Fibroblast of skin of right biceps (primary cell): ENCODE measurements at places on chromosomes 5 and 9.
A peak's percentile ranks its signal among the peaks of the same experiment; 100 is the strongest.

DNA sequence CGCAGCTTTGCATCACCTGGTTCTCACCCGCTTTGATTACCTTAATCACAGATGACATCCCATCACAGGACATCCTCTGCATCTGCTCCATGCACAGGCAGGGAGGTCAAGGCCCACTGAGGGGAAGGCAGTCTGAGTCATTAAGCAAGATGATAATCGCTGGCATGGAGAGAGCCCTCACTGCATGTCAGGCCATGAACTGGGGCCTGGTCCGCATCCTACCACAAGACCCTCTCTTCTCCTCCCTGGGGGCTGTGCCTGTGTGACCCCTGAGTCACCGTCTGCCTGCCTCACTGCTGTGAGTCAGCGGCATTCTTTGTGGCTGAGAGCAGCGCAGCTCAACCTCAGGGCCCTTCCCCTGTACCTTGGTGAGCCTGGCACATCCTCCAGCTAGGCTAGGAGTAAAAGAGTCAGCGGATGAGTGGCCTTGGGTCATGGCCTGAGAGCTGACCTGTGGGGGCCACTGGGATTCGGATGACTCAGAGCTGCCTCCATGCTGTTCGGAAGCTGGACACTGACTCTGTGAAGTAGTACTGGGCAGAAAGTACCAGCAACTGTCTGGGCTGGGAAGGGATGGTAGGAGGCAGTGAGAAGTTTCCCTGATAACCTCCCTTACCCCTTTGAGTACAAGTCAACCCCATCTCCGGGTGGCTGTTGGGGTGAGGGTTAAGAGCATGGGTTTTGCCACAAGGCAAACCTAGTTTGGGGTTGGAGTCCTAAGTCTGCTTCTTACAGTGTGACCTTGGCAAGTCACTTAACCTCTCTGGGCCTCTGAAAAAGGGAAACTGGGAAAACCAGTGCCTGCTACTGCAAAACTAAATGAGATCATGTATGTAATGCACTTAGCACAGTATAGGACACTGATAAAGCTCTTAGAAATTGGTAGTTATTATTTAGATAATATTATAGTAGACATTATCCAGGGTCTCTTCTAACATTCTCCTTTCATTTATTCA lies 14.6 kb upstream of the ARSI start:
- peak; percentile 96 for DNase-seq

DNA sequence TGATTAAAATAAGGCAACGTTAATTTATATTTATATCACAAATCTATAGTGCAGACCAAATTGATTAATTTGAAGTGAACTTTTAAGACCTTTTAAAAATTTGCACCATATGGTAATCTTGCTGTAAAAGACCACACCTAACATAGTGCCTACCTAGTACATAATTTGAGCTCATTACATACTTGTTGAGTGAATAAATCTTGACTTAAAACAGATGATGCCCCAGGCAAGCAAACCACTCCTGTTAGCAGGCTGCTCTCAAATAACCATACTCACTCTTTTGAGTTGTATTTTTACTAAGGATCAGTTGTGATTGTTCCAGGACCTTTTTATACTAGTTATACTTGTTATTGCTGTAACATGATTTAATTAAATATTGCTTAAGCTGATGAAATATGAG lies 27.2 kb downstream of the CMYA5 start:
- no peak for DNase-seq

DNA sequence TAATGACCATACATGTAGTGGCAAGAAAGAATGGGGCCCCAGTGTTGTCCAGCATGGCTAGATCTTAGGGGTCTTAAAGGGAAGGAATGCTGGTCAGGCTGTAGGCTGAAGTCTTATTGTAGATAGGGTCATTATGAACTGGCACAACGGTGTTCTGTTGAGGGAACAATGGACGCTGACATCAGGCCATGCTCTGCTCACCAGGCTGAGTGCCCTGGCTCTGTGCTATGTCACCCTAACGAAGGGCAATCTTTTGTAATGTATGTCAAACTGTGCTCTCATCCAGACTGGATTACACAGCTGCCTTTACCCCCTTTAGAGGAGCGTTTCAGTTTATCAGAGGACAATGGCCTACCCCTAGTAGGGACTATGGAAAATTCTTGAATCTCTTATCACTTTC lies 14.6 kb upstream of the ZNF608 start:
- no peak for DNase-seq

- DNase-seq: no peak
Measured at GRCh38 chr5:176176231-176176630, 62.0 kb upstream of the SIMC1 start.

GRCh38 chr5:141787376-141787775 lies 90.8 kb downstream of the PCDH1 start:
- no peak for DNase-seq

GRCh38 chr9:120905315-120906164 lies 21.1 kb downstream of the TRAF1 start:
- DNase-seq: no peak

GRCh38 chr5:179119415-179120170 lies 59.4 kb downstream of the ZNF354C start:
- DNase-seq: no peak

GRCh38 chr9:105401651-105402050 lies 46.2 kb upstream of the FSD1L start:
- DNase-seq: peak; percentile 30

DNA sequence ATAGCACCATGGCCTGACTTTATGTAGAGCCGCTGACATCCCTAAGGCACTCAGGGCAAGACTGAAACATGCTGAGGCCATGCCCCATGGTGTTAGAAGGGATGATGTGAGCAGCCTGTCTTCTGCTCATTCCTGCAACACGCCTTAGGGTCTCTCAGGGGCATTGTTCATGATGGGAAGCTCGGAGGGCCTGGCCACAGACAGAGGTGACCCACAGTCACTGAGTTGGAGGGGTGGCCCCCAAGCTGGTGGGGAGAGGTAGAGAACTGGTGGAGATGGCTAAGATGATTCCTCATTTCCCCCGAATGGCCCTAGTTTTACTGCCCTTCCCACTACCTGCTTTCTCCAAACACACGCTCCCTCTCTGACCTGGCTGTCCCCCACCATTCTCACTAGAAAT lies 135.2 kb downstream of the BARX1 start:
- DNase-seq: no peak

- DNase-seq: no peak
Measured at GRCh38 chr9:4939118-4939561, 45.9 kb upstream of the JAK2 start.

DNA sequence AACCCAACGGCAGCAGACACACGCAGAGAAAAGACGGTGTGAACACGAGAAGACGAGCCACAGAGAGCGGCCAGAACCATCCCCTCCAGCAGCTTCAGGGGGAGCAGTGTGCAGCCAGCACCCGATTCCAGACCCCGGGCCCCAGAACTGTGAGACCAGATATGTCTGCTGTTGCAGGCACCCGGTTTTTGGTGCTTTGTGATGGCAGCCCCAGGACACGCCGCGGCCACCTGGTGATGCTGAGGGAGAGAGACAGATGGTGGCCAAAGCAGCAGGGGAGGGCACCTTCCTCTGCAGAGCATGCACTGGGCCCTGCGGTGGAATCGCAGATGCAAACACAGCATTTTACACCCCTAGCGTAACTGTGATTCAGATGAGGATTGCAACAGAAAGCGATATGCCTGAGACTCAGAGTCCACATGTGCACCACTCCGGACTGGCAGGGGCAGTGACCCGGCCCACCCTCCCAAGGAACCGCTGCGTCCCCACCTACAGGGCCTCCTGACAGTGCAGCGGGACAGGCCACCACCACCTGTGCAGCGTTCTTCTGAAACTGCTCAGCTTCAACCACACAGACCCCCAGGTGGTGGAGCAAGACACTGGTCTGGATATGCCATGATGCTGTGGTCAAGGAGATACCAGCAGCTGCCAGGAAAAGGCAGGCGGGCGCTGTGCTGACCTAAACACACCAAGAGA lies 24.0 kb downstream of the ZDHHC11B start:
- no peak for DNase-seq

DNA sequence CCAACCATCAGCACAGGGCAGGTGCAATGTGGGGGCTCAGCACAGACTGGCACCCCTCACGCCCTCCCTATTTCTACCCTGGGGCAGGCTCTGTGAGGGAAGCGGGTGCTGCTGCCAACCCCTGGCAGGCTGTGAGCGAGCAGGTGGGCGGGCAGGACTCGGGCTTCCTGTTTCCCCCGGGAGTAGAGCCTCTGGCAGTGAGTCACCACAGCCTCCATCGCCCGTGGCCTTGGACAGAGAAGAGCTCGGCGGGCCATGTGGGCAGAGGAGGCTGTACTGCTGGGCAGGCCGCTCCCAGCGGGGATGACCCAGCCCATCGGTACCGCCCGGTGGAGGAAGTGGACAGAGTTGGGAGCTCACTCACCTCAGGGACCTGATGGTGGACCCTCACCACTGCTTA lies 16.6 kb downstream of the KCNT1 start:
- no peak for DNase-seq

DNA sequence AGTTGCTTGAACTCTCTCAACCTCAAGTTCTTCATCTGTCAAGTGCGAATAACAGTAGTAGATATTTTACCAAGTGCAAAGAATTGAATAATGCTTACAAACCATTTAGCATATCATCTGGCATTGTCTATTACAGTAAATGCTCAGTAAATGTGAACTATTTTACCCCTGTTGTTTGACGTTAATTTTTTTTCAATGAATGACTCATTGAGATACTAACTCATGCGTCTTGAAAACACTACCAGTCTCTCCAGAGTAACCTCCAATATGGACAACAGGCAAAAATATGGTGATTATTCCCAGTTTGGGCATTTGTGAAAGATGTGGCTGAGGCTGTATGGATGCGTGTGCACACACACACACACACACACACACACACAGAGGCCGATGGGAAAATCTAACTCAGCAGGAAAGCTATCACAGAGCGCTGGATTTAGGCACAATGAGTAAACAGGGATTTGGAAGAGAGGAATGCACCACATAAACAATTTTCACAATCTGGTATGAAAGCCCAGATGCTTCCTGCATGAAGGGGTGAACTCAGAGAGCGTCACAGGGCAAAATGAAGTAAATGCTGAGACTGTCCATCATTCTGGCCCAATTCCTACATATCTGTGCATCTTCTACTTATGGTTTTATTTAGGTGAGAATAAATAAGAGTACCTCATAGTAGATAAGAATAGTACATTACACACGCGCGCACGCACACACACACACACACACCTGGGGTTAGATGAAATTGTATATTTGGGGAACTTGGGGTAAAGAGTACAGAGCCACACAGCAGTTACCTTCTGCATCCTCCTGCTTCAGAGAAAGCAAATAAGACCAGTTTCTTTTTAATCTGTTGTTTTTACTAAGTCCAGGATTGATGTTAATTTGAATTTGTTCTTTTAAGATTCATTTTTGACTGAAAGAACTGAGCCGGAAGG lies 128.7 kb downstream of the PALM2AKAP2 start:
- peak; percentile 70 for DNase-seq

GRCh38 chr5:77302653-77303052 lies 92.2 kb downstream of the PDE8B start:
- no peak for DNase-seq

- DNase-seq: no peak
Measured at GRCh38 chr9:100561256-100561655, 16.6 kb upstream of the CAVIN4 start.

DNA sequence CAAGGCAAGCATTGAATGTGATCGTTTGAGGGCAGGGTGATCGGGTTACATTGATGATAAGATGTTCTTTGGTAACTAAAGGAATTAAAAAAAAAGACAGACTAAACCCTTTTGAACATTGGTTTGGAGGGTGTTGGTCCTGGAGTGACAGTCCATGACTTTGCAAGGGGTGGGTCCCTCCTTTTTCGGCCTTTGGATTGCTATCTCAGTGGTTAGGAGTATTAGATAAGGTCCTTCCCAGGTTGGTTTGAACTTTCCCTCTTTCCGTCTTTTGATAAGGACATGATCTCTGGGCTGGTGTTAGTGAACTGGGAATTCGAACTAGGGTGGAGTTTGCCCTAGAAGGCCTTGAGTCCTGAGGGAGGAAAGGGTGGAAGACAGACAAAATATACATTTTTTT lies 5.4 kb upstream of the ABO start:
- DNase-seq: no peak

- no peak for DNase-seq
Measured at GRCh38 chr5:95878417-95879323, 56.1 kb upstream of the GLRX start.

DNA sequence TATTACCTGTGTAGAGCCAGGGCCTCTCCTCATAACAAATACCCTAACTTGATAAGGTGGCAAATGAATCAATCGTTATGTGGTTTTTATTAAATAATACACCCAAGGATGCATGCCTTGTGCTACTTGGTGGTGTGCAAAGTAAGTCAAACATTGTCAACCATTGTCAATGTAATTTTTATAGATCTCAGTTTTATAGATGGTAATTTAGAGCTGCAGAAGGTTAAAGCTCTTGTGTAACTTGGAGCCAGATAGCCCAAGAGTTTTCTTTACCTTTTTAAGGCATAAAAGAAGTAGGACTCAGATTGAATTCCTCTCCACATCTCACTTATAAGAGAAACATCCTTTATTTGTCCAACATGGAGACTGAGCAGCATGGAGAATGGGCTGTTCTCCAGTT lies 304.7 kb downstream of the NTRK2 start:
- DNase-seq: no peak

GRCh38 chr9:17656889-17657288 lies 78.0 kb downstream of the SH3GL2 start:
- no peak for DNase-seq

GRCh38 chr5:170329524-170329923 lies 31.9 kb upstream of the LCP2 start:
- no peak for DNase-seq

DNA sequence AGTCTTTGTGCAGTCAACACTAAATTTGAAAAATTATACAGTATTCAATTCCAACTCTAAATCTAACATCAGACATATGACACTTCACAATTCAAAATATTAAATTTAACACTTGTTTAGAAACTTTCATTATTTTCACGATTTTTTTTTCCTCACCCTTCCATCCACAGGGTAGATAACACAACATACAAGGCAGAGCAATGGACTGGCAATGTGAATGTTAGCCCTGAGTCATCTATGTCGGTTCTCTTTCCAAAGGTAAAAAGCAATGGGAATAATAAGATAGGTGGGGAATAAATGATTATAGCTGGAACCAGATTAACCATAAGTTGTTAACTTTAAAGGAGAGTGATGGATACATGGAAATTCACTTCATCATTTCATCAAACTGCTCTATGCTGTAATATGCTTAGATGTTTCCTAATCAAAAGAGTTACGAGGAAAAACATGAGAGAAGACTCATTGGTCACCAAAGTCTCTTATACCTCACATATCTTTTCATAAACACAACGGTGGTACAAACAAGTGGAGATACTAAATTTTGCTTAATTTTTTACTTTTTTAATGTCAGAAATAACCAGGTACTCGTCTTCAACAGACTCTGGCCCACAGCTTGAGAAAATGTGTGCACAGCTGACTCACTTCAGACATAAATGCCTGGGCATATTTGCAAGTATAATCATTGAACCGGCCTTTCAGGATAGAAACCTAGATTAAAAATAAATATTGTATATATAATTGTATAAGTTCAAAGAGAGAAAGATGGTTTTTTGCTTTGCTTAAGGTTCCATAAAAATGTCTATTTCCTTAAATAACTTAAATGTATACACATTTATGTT lies 23.0 kb downstream of the RFX3 start:
- peak; percentile 37 for DNase-seq

- DNase-seq: no peak
Measured at GRCh38 chr9:22201256-22201655, 192.2 kb upstream of the CDKN2B start.

GRCh38 chr5:36285837-36286615 lies 15.7 kb downstream of the RANBP3L start:
- DNase-seq: no peak
